Right ventricle myocardium superior (tissue), 1 donor: ENCODE measurements at places on chromosomes 13 and 19. TPM values are rescaled to one million over a fixed set of nuclear protein-coding genes. Genes with fewer than 3 reads are reported as not detected.

LGALS4 gene
- total RNA-seq = 0.86 TPM

ALDH16A1 gene
- total RNA-seq = 10.8 TPM

GAS6 gene
- 181 TPM for total RNA-seq

FAM83E gene
- not detected for total RNA-seq

FSD1 gene
- total RNA-seq = not detected

CYP4F11 gene
- 0.56 TPM for total RNA-seq

CKM gene
- 6,434 TPM for total RNA-seq

KLK3 gene
- not detected for total RNA-seq

RFPL4AL1 gene
- not detected for total RNA-seq

- no peak for DNase-seq
These were observed 505.6 kb downstream of the GPC5 start for GRCh38 chr13:91904005-91904404.

DNA sequence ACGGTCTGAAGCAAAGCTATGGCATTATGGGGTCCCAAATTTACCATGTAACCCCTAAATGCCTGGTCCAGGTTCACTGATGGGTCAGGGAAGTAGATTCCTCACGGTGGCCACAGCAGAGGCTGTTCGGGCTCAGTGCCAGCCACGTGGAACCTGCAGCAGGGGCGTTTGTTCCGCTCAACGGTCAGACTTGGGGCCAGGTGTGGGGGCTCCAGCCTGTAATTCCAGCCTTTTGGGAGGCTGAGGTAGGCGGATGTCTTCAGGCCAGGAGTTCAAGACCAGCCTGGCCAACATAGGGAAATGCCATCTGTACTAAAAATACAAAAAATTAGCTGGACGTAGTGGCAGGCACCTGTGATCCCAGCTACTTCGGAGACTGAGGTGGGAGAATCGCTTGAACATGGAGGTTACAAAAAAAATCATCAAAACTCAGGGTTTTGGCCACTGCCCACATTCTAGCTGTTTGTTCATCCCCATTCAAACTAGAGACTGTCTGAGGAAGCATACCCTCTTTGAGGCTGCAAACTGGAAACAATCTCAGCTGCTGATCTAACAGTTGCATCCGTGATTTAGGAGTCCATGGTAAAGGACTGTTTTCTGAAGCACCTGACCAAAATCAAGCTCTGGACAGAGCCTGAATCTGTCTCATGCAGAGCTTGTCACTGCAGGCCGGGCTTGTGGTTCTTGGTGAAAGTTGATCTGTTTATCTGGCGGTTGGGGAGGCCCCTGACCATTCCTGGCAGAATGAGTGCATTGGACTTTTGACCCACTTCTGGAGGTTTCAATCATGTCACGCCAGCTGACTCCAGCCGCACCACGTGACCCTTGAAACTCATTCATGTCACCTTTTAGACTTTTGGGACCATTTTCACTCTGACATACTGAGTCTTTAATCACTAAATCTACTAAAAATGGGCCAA lies 30.2 kb upstream of the ZNF331 start:
- no peak for DNase-seq

DNA sequence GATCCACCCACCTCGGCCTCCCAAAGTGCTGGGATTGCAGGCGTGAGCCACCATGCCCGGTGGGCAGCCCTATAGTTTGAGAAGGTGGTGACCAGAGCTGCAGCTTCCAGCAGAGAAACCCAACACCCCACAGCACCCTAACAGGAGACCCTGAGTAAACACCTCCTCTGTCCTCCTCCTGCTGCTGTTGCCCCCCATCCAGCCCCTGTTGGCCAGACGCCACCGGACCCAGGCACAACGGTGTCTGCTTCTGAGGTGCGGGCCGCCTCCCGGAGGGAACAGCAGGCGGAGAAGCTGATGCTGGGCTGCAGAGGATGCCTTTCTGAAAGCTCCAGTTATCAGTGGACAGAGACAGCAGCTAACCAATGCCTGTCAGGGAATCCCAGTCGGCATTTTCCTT lies 175.5 kb downstream of the COL4A1 start:
- DNase-seq = no peak

GRCh38 chr13:41075485-41075884 lies 14.2 kb downstream of the WBP4 start:
- DNase-seq = no peak

- DNase-seq = no peak
These were observed 15.6 kb downstream of the TLE6 start for GRCh38 chr19:2992958-2993357.

DNA sequence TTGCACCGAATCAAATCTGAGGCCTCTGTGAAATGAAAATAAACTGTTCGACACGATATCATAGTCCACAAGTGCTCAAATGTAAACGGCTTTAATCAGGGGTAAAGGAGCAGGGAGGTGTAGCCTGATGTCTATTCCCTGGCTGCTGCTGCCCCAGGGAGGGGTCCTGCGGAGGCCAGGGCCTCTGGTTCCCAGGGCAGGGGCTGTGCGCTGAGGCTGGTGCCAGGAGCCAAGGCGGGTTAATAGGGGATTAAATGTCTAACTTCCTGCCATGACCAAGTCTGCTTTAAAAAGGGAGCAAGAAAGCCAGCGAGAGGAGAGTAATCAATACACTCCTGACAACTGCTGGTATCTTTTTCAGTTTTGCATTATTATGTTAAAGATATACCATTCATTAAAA lies 59.4 kb downstream of the ZNF536 start:
- DNase-seq = no peak

DNA sequence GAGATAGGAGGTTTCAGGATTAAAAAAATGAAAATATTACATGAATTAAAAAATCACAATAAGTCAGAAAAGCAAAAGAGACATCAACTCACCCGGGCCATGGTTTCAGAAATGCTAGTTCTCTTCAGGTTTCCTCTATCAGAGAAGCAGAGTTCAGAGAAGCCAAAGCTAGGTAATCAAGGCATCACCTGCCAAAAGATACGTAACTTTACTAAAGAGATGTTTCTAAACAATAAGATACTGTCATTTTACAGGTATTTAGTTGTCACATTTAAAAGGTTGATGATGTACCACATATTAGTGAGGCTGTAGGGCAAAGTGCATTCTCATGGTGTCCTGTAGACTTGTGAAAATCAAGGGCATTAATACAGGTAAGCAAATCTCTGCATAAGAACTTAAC lies 51.2 kb downstream of the ZNF45 start:
- no peak for DNase-seq

DNA sequence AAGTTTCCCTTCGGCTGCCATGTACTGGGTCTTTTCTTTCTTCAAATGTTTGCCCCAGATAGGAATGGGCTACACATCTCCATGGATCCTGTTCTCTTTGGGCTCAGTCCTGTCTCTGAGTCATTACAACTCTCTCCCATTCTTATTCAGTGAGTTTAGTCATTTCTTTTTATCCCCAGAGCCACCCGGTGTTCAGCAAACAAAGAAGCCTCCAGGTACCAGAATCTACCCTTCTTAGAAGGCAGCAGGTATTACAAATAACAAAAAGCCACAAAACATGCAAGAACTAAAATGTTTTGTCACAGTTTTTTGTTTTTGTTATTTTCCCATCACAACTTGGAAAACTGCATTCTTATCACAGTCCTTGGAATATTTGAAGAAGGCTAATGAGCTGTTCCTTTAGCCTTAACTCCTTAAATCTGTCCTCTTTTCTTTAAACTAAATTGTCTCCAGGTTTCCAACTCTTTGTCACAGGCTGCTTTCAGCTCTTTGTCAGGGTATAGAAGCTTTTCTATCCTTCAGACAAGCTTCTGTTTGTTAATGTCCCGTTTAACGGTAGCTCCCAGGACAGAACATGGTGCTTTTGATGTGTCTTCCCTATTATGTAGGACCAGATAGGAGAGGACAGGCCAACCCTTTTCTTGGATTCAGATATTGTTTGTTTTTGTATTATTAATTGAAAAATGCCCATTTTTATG lies 215.5 kb upstream of the HTR2A start:
- no peak for DNase-seq

- no peak for DNase-seq
These were observed 53.9 kb upstream of the ZNF730 start for GRCh38 chr19:23062921-23063320.

GRCh38 chr13:25901460-25902376 lies 150.1 kb downstream of the SHISA2 start:
- no peak for DNase-seq

DNA sequence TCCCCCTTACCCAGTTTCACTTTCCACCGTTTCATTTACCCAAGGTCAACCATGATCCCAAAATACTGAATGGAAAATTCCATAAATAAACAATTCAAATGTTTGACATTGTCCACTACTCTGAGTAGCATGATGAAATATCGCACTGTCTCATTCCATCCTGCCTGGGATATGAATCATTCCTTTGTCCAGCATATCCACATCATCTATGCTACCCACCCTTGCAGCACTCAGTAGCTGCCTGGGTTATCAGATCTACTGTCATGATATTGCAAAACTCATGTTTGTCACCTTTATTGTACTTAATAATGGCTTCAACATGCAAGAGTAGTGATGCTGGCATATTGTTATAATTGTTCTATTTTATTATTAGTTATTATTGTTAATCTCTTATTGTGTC lies 263.9 kb upstream of the NBEA start:
- no peak for DNase-seq

- DNase-seq = no peak
These were observed 11.5 kb downstream of the TECR start for GRCh38 chr19:14540741-14541525.

DNA sequence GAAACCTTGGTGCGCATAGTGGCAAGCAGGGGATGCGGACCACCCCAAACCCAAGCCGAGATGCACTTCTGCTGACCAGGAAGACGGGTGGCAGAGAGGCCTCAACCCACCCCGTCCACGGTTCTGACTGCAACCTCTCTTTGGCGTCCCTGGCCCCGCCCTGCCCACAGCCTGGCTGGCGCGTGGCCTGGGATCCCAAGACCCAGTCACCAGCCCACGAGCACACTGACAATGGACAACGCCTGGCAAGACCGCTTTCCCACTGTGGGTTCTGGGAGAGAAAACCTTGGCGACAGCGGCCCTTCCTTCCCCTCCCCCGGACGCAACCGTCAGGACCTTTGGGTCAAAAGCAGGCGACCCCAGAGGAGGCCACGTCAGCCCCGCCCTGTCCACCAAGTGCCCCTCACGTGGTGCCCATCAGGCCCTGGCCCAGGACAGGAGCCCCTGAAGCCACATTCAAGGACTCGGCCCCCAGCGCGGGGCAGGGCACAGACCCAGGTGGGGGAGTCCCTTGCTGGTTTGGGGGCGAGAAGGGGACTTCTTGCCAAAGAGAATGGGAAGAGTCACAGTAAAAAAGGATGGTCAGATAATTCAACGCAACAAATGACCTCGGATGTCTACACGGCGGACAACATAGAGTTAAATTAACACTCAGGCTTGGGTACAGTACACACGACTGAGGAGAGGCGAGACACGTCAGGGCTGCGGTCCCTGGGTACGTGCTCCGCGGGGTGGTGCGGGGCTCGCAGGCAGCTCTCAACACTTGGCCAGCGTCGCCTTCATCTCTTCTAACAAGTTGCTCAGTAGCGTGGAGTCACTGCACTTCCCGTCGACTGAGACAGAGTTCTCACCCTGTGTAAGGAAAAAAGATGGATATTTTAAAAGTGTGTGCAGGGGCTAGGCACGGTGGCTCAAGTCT lies 5.0 kb downstream of the IZUMO4 start:
- no peak for DNase-seq

DNA sequence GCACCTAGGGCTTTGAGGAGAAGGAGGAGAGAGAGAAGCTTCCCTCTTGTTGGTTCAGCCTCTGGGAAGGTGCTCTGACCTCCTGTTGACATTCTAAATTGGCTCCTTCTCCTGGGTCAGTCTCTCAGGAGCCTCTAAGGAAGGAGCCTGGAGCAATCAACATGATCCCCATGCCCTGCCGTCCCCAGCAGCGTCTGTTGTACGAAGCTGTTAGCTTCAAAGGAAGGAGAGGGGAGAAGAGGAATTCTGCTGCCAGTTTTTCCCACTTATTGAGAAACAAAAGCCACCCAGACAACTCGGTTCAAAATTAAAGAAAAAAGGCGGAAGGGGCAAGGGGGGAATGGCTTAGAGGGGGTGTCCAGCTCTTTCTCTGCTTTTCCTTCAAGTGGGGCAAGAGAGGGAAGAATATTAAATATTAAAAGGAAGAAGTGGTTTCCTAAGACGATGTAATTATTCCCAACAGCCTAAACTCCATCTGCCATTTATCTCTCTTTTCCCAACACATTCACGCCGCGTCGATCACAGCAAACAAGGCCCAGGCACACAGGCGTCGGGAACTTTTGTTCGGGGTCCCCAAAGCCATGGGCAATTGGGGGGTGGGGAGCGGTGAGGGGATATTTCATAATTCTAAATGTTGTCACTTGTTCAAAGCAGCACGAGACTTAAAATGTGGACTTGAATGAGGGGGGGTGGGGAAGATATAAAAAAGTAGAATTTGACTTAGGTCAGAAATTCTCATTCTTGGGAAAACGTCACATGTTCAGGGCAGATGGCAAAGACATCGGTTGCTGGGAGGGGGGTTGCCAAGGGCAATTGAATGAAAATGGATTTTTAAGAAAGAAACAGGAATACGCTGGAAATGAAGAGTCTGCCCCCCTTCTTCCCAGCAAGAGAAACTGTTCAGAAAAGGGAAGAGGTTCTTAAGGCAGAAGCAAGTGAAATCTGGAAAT lies 116.8 kb upstream of the CACNA1A start:
- no peak for DNase-seq

GRCh38 chr13:42594481-42595252 lies 20.7 kb downstream of the TNFSF11 start:
- DNase-seq = no peak

- no peak for DNase-seq
These were observed 67.5 kb downstream of the STARD13 start for GRCh38 chr13:33218020-33218419.

DNA sequence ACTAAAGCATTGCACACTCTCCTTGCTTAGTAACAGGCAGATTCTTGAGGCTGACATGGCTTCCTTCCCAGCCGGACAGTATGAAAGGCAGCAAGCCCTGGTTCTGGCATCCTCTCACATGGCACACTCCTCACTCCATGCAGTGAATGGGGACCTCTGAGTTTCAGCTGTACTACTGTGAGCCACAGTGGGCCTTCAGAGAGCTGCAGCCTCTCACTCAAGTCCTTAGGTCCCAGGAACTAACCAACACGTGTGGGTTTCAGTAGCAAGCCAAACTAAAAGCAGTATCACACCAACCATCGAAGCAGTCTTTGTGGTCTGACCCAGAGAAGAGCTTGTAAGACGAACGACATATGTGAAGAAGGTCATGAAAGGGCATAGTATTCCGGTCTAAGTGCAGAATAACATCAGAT lies 128.2 kb downstream of the TBC1D4 start:
- no peak for DNase-seq

- DNase-seq = peak; percentile 57
These were observed 4.8 kb upstream of the TM9SF2 start for GRCh38 chr13:99496184-99497142.

DNA sequence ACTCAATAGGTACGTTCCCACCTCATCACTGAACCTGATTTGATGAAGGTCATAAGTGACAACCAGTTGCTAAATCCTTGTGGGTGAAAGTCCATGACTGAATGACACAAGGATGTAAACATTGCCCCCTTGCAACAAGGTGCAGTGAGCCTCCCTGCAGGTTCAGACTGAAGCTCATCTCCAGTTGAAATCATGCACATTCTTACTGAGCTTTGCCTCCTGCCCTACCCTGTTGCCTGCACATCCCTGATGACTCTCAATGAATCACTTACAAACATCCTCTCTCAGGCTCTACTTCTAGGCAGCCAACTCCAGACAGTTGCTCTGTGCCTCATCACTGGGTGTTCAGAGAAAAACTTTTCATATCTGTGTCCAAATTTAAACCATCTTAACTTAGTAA lies 42.5 kb upstream of the ARGLU1 start:
- DNase-seq = no peak
